Left lobe of liver (tissue), 2 donors: ENCODE measurements at places on chromosomes 6 and 20.

DNA sequence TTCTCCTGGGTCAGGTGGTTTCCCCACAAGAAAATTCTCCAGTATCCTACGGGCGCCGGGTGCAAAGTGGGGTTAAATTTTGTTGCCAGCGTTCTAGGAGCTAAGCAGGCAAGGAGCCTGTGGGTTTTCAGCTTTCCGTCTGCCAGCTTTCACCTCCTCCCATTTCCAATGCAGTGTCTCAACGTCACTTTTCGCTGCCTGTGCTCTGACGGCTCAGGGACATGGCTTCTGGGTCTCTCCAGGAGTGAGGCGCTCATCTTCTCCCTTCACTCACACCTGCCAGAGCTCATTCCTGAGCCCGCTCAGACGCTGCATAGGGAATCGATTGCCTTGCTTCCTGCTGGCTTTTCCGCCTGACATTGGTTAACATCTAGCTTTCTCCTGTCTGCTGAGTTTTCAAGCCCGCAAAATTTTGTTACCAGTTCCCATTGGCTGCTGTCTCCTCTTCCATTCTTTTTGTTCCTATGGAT, 7.3 kb upstream of the NAA20 start:
- no peak for DNase-seq

GRCh38 chr6:27019651-27020552, 227.6 kb upstream of the PRSS16 start:
- DNase-seq = peak; percentile 86

DNA sequence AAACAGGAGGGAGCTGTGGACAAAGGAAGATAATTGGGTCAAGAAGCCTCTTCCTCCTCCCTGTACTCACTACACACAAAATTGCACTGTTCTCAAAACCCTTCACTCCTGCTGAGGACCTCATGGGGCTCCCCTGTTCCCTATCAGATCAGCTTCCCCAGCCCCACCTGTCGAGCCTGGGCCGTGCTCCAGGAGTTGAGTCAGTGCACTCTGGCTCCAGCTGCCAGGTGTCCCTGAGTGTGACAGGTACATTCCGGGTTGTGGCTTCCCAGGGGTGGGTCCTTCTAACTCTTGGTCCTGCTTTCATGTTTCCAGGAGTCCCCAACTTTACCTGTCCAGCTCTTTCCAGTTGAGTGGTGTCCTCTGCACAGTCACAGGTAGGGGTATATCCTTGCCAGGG, 8.4 kb downstream of the RAB5IF start:
- no peak for DNase-seq

DNA sequence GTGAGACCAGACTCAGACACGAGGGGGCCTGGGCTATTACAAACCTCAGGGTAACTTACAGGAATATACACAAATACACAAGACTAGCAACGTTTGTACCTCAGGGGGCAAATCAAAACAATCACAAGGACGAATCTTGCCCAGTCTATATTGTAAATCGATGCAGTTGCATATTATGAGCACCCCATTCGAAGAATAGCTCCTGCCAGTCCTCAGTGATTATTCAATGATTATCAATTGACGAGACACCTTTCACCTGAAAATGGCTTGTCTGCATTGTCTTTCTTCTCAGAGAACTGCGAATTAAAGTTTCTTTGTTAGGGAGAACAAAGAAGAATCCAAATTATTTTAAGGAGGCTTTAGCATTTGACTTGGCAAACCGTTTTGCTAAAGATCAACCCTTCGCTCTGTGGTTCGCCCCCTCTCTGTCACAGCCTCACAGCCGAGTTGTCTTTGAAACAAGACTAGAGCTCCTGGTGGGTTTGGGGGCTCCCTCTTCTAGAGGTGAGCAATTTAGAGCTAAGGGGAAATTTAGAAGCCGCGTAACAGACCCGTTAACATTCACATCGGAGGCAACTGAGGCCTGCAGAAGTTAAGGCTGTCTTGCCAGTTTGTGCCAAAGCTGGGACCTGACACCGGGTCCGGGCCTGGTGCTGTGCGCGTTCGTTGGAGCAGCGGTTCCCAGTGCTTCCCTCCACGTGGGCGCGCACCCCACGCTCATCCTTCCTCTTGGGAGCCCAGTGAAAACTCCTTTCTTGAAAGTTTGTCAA, 24.9 kb upstream of the MAP3K7 start:
- no peak for DNase-seq

DNA sequence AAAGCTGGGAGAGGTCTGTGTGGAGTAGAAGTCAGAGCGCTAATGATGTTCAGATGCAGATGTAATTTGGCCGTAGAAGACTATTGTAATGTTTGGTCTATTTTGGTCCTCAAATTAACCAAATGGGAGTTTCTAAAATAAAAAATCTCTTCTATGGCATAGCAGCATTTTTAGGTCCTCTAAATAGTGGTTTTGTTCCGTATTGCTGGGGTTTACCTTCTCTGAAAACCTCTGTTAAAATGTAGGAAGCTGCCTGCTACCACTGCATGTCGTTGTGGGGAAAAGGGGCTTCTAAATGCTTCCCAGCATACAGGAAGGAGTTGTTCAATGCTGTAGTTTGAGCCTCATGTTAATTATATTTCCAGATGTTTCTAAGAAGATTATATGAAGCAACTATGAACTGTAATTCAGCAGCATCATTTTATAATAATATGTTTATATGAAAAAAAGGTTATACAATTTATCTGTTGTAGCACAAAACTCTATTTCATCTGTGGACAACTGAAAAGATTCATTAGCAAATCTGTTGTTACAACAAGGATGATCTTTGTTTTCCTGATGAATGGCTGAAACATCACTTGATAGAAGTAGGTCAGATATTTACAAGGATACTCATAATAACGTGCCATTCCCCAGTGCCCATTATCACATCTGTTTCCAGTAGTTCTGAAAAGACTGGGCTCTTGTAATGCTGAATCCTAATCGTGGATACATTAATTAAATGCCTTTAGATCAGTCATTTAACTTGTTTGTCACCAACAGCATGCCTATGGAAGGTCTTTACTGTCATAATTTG, 256.6 kb downstream of the TBC1D7 start:
- no peak for DNase-seq

- no peak for DNase-seq
Observed at GRCh38 chr6:56204134-56204533, 43.2 kb downstream of the COL21A1 start.

DNA sequence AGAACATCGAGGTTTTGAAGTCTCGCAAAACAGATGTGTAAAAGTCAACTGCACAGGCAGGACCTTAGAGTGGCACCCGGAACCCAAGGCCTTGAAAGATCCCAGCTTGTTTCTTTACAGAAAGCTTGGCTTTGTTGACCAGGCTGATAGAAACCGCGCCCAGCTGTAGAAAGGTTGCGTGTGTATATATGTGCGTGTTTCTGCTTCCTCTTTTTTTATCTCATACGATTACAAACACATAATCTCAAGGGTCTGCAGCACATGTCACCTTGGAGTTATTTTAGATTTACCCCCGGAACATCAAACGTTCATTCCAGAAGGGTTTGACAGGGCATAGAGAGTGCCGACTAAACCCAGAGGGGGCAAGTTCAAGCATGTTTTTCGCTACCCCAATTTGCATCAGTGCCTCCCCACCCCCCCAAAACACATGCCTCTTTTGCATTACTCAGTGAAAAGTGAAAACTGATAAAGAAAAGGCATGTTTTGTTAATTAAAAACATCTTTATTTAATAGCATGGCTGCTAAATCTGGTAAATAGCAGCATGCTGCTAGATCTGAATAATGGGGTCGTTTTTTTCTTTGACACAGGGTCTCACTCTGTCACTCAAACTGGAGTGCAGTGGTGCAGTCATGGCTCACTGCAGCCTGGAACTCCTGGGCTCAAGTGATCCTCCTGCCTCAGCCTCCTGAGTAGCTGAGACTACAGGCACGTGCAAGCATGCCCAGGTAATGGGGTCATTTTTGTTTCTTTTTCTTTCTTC, 33.2 kb upstream of the NCOA3 start:
- no peak for DNase-seq

DNA sequence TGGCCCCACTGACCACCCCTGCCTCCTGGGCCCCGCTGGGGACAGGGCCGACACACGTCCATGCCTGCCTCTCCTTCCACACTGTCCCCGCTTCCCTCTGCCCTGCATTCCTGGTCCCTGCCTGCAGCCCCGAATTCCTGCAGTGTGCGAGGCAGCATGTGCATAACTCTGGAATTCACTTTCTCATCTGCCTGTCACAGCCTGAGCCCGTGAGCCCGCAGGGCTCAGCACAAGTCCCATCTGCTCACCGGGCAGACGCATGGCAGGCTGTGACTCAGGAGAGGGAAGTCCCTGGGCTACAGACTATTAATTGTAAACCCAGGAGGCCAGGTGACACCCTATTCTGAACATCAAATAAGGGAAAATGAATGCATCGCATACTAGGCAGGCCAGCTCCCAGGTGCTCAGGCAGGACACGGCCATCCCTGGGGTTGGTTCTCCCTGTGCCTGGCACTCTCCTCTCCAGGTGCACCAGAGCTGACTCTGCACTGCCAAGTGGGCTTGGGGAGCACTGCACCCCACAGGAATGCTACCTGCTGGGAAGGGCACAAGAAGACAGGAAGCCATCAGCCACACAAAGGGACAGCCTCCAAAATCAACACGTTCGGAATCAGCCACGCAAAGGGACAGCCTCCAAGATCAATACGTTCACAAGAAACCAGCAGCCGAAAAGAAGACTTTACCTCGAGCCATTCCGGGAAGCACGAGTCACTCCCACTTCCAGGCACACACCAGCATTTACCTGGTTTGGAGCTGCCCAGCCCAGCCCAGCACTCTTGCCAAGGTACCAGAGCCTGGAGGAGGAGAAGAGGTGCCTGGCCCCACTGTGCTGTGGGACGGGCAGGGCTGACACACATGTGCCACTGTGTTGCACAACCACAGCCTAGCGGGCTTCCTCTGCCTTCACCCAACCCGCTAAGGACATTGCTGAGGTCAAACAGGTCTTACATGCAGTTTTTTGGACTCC, 65.9 kb downstream of the DLL1 start:
- DNase-seq = peak; percentile 79

- no peak for DNase-seq
Observed at GRCh38 chr20:6974838-6975237, 207.4 kb downstream of the BMP2 start.

DNA sequence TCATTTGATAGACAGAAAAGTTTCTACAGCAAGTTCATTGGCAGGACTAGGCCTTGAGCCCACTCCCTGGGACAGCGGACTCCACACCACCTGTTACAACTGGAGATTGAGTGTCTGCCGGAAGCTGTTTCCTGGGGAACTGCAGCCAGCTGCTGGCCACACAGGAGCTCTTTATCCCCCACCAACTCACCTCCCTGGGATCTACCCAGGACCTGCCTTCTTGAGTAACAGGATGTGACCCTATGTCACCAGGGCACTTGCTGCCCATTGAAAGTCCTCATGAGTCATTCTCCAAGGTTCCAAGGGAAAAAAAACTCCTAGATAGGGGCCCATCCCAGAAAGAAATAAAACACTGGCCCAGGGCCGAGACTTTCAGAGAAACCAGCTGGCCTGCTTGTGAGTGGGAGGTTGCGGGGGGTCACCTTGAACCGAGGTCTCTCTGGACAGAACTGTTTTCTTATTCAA, 37.4 kb upstream of the SLC9A8 start:
- DNase-seq = no peak

- DNase-seq = no peak
Observed at GRCh38 chr6:44739181-44739580, 351.7 kb downstream of the CDC5L start.
